ENCODE measurements at places on chromosomes 12 and 14.
A peak's percentile ranks its signal among the peaks of the same experiment; 100 is the strongest.

DNA sequence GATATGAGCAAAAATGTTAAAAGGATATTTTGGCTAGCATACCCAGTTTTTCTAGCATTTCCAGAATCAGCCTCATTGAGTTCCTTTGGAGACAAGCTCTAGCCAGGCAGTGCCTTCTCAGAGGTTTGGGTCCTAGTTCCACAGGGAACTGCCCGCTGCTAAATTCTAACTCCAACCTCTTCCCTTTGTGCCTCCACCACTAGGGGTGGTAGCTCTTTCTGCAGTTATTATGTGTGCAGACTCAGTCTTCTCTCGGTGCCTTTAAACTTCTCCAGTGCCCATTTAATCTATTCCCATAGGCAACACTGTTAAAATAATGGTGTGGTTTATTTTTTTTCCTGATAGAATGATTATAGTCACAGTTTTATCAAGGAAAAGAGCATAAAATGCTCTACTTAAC, 21.5 kb upstream of the SLC25A3 start:
- no peak for DNase-seq

GRCh38 chr12:31018106-31018789, 55.4 kb upstream of the DDX11 start:
- no peak for DNase-seq

- no peak for DNase-seq
Observed at GRCh38 chr12:46524778-46525177, 152.2 kb upstream of the SLC38A2 start.

- no peak for DNase-seq
Observed at GRCh38 chr14:90562652-90563051, 165.8 kb downstream of the CALM1 start.

GRCh38 chr14:71780075-71780474, 152.2 kb upstream of the RGS6 start:
- DNase-seq = no peak

- DNase-seq = peak; percentile 5
Observed at GRCh38 chr14:65637780-65638179, 225.2 kb downstream of the FUT8 start.

Measured in stimulated activated CD4-positive, alpha-beta T cell treated with anti-CD3 and anti-CD28 coated beads, Interleukin-1b, Interleukin-23, amount 100 ng/mL, for 4 hours (primary cell).